ENCODE measurements at places on chromosomes 3 and 15.

GRCh38 chr3:72352176-72352575, 496.1 kb downstream of the SHQ1 start:
- H3K27me3 ChIP-seq = no peaks in the 10 kb centered on the region
- H3K4me1 ChIP-seq = no peaks in the 10 kb centered on the region
- no peak overlapping the region for H3K4me3 ChIP-seq

DNA sequence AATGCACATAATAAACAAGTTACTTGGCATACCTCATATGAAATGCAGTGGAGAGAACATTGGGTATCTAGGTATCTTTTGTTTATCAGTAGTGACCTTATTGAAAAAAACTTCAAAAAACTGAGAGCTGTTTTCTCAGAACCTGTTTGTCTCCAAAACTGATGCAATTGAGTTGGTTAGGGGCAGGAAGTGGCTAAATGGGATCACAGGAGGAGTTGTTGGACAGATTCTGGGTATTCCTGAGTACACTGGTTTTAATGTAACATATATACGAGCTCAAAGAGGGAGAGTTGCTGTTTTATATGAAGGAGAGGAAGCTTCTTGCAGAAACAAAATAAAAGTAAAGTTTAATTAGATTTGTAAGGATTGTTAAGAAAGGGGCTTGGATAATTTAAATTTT, 159.5 kb downstream of the C3orf70 start:
- peaks cover 15% of the 10 kb centered on the region for H3K36me3 ChIP-seq
- no peaks in the 10 kb centered on the region for H3K27me3 ChIP-seq
- H3K27ac ChIP-seq = no peak overlapping the region
- H3K4me3 ChIP-seq = no peak overlapping the region
- DNase-seq = no peak

- H3K36me3 ChIP-seq = no peaks in the 10 kb centered on the region
- H3K27ac ChIP-seq = no peak overlapping the region
- H3K4me3 ChIP-seq = no peak overlapping the region
- no peaks in the 10 kb centered on the region for H3K27me3 ChIP-seq
Measured at GRCh38 chr3:177182352-177182751, 14.9 kb downstream of the TBL1XR1 start.

DNA sequence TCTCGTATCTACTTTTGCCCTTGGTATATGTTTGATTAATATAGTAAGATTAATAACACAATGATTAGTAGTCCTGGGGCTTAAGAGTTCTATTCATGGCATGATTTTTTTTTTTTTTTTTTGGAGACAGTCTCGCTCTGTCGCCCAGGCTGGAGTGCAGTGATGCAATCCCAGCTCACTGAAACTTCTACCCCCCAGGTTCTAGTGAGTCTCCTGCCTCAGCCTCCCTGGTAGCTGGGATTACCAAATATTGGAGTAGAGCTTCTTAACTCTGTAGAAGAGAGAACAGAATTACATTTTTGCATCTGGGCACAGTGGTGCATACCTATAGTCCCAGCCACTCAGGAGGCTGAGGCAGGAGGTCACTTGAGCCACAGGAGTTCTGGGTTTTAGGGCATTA, 58.9 kb downstream of the RAB7A start:
- no peaks in the 10 kb centered on the region for H3K27me3 ChIP-seq
- no peaks in the 10 kb centered on the region for H3K36me3 ChIP-seq
- no peak for DNase-seq
- no peak overlapping the region for H3K4me3 ChIP-seq
- no peak overlapping the region for H3K27ac ChIP-seq
- H3K4me1 ChIP-seq = peaks cover 42% of the 10 kb centered on the region

DNA sequence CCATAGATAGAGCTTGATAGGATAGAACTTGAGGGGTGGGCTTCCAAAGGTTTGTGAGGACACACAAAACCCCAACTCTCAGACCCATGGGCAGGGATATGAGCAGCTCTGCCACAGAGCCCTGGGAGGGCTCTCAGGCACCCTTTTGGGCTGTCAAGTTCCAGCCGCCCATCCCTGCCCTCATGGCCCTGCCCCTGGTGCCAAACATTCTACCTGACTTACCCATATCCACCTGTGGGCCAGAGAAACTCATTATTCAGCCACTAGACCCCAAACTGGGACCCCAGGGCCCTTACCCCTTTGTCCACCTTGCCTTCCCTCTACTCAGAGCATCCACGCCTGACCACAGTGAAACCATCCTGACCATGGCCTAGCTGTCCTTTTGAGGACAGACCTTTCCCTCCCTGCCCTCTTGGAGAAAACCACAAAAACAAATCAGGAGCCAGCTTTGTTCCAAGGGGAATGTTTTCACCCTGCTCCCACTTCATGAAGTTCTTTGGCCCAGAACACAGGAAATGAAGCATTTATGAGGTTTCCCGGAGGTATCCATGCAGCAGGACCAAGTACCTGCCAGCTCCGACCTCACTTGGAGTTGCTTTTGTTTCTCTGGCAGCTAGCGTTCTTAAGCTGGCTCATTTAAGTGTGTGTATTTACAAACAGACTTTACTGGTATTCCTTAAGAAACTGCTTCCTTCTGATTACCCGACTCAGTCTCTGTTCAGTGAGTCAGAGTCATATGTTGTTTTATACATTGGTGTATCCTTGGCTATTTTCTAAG, 34.2 kb upstream of the GALNT15 start:
- no peaks in the 10 kb centered on the region for H3K4me1 ChIP-seq
- H3K36me3 ChIP-seq = no peaks in the 10 kb centered on the region
- no peak overlapping the region for H3K27ac ChIP-seq
- H3K27me3 ChIP-seq = no peaks in the 10 kb centered on the region

DNA sequence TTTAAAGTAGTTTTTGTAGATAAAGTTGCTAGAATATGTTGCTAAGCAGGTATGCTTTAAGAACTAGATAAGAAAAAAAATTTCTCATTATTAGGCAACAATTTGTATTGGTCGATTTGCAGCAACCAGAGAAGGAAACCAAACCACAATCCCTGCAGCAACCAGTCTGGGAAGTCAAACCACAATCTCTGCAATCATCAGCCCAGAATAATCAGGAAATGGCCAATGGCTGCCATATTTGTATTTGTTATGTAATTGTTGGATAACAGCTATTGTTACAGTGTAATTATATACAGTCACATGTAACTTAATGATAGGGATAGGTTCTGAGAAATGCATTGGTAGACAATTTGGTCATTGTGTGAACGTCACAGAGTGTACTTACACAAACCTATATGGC, 23.6 kb downstream of the STXBP5L start:
- H3K4me3 ChIP-seq = no peak overlapping the region
- H3K36me3 ChIP-seq = no peaks in the 10 kb centered on the region
- H3K4me1 ChIP-seq = no peaks in the 10 kb centered on the region
- DNase-seq = no peak

GRCh38 chr3:4720316-4721075, 227.3 kb downstream of the ITPR1 start:
- H3K4me3 ChIP-seq = no peak overlapping the region
- H3K27ac ChIP-seq = peak overlapping the region; percentile 89
- H3K27me3 ChIP-seq = no peaks in the 10 kb centered on the region
- H3K36me3 ChIP-seq = peaks cover 1% of the 10 kb centered on the region

GRCh38 chr3:43132870-43133636, 27.2 kb upstream of the POMGNT2 start:
- H3K27me3 ChIP-seq = no peaks in the 10 kb centered on the region
- no peaks in the 10 kb centered on the region for H3K36me3 ChIP-seq
- no peak for DNase-seq
- H3K27ac ChIP-seq = no peak overlapping the region
- H3K4me3 ChIP-seq = no peak overlapping the region

GRCh38 chr3:63050548-63051177, 175.4 kb upstream of the CADPS start:
- no peak for DNase-seq
- H3K36me3 ChIP-seq = no peaks in the 10 kb centered on the region
- H3K4me1 ChIP-seq = no peaks in the 10 kb centered on the region
- no peaks in the 10 kb centered on the region for H3K27me3 ChIP-seq
- H3K4me3 ChIP-seq = no peak overlapping the region
- H3K27ac ChIP-seq = no peak overlapping the region

- no peak overlapping the region for H3K4me3 ChIP-seq
- no peak for DNase-seq
- H3K27me3 ChIP-seq = no peaks in the 10 kb centered on the region
- H3K27ac ChIP-seq = no peak overlapping the region
- H3K4me1 ChIP-seq = no peaks in the 10 kb centered on the region
Measured at GRCh38 chr3:108106031-108106430, 15.2 kb upstream of the CD47 start.

DNA sequence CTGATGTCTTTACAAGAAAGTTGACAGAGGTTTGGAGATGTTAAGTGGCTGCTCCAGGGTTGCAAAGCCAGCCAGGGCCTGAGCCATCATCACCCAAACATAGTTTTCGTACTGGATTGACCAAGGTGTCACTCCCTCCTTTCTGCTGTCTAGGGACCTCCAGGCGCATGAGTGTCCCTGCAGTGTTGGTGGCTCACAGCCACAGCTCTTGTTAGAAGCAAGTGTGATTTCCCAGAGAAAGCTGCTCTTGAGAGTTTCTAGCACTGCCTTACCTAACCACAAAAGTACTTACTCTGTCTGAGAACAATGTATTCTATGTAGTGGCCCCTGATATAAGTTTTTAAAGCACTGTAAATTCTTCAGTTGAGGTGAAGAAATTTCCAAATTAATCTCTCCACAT, 144.1 kb downstream of the SOX2 start:
- H3K27ac ChIP-seq = no peak overlapping the region
- H3K27me3 ChIP-seq = no peaks in the 10 kb centered on the region
- H3K4me1 ChIP-seq = no peaks in the 10 kb centered on the region
- H3K4me3 ChIP-seq = no peak overlapping the region

- no peaks in the 10 kb centered on the region for H3K4me1 ChIP-seq
- no peak overlapping the region for H3K27ac ChIP-seq
- H3K27me3 ChIP-seq = no peaks in the 10 kb centered on the region
- no peak overlapping the region for H3K4me3 ChIP-seq
Measured at GRCh38 chr3:165256554-165257065, 60.4 kb upstream of the SLITRK3 start.

- H3K27me3 ChIP-seq = no peaks in the 10 kb centered on the region
- H3K4me1 ChIP-seq = no peaks in the 10 kb centered on the region
- H3K36me3 ChIP-seq = no peaks in the 10 kb centered on the region
- H3K4me3 ChIP-seq = no peak overlapping the region
- no peak overlapping the region for H3K27ac ChIP-seq
Measured at GRCh38 chr3:147730284-147730683, 321.1 kb downstream of the ZIC1 start.

GRCh38 chr3:114660124-114660523, 366.3 kb downstream of the TIGIT start:
- no peaks in the 10 kb centered on the region for H3K36me3 ChIP-seq
- no peak overlapping the region for H3K27ac ChIP-seq
- no peaks in the 10 kb centered on the region for H3K4me1 ChIP-seq
- no peak for DNase-seq
- no peak overlapping the region for H3K4me3 ChIP-seq

- no peak for DNase-seq
- no peaks in the 10 kb centered on the region for H3K36me3 ChIP-seq
- H3K4me3 ChIP-seq = no peak overlapping the region
- H3K27ac ChIP-seq = no peak overlapping the region
- no peaks in the 10 kb centered on the region for H3K4me1 ChIP-seq
Measured at GRCh38 chr3:7879572-7879971, 622.1 kb upstream of the LMCD1 start.

DNA sequence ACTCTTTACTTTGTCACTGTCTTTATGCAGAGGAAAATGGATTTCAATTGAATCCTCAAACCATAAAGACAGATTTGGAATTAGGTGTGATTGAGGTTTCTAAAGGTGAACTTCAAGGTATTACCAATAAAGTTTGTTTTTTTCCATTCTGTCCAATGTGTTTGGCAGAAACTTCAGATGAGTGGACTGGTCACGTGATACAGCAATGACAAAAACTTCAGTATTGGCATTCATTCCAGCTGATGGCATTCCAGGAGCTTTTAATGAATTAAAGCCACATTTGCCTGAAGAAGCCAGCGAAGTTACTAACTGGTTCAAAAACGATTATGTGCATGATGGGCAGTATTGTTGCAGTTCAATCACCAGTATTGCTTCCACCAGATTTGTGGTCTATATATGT, 4.5 kb upstream of the MASP1 start:
- DNase-seq = no peak
- H3K27me3 ChIP-seq = no peaks in the 10 kb centered on the region
- no peak overlapping the region for H3K27ac ChIP-seq
- H3K36me3 ChIP-seq = no peaks in the 10 kb centered on the region

DNA sequence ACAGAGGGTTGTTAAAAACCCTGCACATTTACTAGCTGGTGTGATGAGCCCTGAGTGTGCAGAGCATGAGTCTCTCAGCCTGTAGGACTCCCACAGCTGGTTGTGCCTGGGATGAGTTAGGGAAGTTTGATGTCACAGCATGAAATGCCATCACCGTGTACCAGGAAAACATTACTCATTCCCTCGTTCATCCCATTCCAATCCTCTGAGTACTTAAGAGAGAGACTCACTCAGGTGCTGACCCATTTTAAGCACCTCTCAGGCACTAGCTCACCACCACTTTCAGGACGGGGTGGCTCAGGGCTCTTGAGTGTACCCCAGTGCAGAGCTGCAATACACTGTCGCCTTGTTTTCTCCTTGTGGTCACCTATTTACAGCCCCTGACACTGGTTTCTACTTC, 18.7 kb downstream of the MGLL start:
- peaks cover 6% of the 10 kb centered on the region for H3K36me3 ChIP-seq
- H3K4me1 ChIP-seq = no peaks in the 10 kb centered on the region
- DNase-seq = no peak
- no peaks in the 10 kb centered on the region for H3K27me3 ChIP-seq
- no peak overlapping the region for H3K27ac ChIP-seq
